ENCODE measurements at places on chromosomes 1 and 21. TPM values are rescaled to one million over a fixed set of nuclear protein-coding genes. Genes with fewer than 3 reads are reported as not detected.

The EPHB2 gene
- polyA plus RNA-seq, result 5.6 TPM

The CNIH3 gene
- polyA plus RNA-seq, result not detected

GRCh38 chr1:97632075-97632474 is 288.8 kb downstream of the DPYD start:
- DNase-seq, result no peak

The DNAJC6 gene
- polyA plus RNA-seq, result not detected

- DNase-seq, result no peak
Observed at GRCh38 chr21:43031121-43031619, 44.5 kb downstream of the CBS start.

The SH3D21 gene
- not detected for polyA plus RNA-seq

GRCh38 chr21:29175408-29176134 is 45.1 kb downstream of the MAP3K7CL start:
- DNase-seq, result no peak

GRCh38 chr1:168312718-168313604 is 32.3 kb downstream of the TBX19 start:
- DNase-seq, result no peak

- peak; percentile 68 for DNase-seq
Observed at GRCh38 chr1:203038891-203039608, 12.8 kb downstream of the PPFIA4 start.

The GPR161 gene
- polyA plus RNA-seq, result 0.32 TPM

DNA sequence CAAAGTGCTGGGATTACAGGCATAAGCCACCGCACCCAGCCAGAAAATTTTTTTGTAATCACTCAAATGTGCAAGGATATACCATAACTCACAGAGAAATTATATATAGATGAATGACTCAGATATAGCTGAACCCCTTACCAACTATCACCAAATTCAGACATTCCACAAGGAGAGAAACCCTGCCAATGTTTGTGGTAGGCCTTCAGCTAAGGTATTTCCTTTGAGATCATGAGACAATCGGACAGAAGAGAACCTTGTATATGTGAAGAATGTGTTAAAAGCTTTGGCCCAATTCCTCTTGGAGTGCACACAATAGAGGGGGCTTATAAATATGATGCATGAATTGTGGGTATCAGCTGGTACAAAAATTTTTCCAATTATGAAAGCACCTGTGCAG is 50.7 kb downstream of the ZNF684 start:
- no peak for DNase-seq

DNA sequence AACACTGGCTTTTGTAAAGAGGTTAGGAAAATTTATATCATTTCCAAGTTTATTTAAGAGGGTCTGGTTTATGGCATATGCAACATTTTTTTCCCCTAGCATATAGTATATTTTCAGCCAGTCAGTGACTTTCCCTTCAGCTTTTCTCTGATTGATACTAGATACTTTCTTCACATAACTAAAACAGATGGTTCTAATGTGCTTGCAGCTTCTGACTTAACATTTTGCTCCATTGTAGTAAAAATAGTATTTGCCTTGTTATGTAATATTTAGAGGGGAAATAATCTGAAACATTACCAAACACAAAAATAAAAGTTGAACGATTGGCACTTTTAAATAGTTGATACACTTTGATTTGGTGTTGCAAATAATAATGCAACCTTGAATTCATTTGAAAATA is 191.7 kb downstream of the GPR52 start:
- DNase-seq, result no peak

- no peak for DNase-seq
Observed at GRCh38 chr1:218414060-218414728, 69.1 kb downstream of the TGFB2 start.

- no peak for DNase-seq
Observed at GRCh38 chr1:32151319-32151787, 28.1 kb upstream of the TXLNA start.

The SPRR1A gene
- polyA plus RNA-seq, result not detected

DNA sequence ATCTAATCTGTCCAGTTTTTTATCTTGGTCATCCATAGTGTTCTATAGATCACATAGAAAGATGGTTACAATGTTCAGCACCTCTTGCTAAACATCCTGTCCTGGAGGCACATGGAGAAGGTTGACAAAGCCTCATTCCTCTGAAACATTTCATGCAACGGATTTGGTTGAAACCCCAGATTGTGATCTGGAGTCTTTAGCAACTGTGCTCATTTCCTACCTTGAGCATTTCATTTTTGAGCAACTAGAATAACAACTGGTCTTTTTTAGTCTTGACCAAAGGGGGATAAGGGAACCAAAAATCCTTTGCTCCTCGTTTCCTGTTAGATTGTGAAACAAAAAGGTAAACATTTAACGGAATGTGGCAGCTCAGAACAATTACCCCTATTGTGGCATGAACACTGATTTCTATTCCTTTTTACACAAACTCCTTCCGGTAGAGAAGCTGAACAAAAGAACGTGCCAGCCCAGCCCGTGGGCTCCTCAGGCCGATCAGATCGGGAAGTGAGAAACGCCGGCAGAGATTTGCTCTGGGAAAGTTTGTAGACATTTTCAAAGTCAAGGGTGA is 94.7 kb upstream of the ERRFI1 start:
- DNase-seq, result no peak

DNA sequence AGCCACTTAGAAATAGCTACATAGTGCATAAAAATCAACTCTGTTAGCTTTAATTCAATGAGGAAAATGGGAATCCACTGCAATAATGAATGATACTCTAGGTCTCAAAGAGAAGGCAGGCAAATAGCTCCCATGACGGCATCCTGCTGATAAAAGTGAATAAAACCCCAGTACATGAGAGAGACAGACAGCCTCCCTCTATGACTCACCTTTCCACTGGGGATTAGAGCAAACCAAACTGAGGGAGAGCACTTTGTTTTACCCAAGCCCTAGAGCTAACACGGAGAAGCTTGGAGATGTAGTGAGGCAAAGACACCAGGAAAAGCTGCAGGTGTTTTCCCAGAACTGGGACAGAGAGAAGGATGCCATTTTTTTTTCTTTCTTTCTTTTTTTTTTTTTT is 621.9 kb downstream of the LRRIQ3 start:
- DNase-seq, result no peak

DNA sequence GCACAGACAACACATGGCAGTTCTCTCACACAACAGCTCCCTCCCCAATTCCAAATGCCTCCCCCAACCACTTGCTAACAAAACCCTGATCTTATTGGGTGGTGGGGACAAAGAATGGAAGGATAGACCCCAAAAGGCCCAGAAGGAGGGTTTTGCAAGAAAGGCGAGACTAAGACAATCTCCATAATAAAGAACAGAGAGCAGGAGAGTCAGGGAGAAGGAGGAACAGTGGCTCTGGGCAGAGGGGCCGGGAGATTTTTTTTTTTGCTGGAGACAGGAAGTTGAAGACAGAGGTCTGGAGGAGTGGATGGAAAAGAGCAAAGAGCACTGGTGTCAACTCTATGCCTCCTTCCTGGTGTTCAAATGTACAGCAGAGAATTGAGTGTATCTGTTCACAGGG is 6.5 kb upstream of the C1QA start:
- no peak for DNase-seq

GRCh38 chr1:193321242-193321840 is 134.9 kb upstream of the B3GALT2 start:
- DNase-seq, result no peak

DNA sequence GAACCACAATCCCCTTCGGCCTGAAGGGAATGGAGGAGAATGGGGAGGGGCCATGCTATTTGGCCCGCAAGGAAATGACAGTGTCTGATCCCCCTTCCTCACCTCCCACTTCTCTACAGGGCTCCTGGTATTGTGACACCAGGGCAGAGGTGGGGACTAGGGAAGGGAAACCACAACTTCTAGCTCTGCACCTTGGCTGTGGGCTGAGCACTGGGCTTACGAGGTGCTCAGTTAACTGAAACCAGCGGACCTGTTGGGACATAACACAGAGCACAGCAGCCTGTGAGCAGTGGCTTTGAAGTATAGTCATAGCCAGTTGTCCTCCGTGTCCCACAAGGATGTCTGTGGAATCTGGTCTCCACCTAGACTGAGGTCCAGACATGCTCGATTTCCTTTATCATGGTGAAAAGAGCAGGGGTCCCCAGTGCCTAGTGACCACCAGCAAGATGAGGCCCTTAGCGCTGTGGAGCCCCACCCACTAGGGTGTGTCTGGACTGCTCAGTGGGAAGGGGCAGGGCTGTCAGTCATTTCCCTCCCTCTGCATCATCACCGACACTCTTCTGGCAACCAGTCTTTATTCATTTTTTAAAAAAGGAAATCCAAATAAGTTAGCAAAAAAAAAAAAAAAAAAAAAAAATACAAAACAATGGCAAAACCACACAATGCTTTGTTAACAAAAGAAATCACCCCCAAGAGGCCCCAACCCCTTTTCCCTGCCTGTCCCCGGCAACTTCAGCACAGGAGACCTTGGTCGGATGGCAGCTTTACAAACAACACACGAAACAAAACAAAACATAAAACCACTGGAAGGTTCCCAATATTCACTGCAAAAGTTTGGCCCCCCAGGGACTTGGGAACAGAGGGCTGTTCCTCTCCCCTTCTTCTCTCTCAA is 3.0 kb downstream of the MYOG start:
- DNase-seq, result no peak

The NASP gene
- polyA plus RNA-seq, result 27.5 TPM

The MAP3K7CL gene
- 14.6 TPM for polyA plus RNA-seq

DNA sequence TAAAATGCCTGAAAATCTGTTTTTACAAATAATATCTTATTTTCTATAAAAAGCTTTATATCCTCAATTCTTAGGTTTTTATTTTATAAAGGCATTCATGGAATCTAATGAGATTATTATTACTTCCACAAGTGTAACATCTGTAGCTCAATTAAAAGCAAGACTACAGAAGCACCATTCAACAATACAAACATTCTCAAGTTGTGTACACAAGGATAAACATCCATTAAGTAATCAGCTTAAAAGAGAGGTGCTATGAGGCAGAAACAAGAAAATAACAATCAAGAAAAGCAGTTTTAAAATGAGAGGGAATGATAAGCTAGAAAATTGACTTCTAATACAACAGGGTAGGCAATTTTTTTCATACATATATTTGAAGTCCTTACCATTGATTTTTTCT is 326.1 kb downstream of the MRPL39 start:
- no peak for DNase-seq

The OVAAL gene
- polyA plus RNA-seq, result not detected

GRCh38 chr1:29415156-29415830 is 179.0 kb downstream of the PTPRU start:
- DNase-seq, result no peak

GRCh38 chr1:22416555-22417454 is 34.8 kb upstream of the ZBTB40 start:
- peak; percentile 29 for DNase-seq

GRCh38 chr1:170498876-170499275 is 33.1 kb upstream of the GORAB start:
- no peak for DNase-seq

GRCh38 chr1:42844592-42845140 is 1.7 kb upstream of the ZNF691 start:
- DNase-seq, result peak; percentile 3

The GJC2 gene
- not detected for polyA plus RNA-seq

GRCh38 chr1:67734323-67734690 is 49.3 kb downstream of the GADD45A start:
- no peak for DNase-seq

DNA sequence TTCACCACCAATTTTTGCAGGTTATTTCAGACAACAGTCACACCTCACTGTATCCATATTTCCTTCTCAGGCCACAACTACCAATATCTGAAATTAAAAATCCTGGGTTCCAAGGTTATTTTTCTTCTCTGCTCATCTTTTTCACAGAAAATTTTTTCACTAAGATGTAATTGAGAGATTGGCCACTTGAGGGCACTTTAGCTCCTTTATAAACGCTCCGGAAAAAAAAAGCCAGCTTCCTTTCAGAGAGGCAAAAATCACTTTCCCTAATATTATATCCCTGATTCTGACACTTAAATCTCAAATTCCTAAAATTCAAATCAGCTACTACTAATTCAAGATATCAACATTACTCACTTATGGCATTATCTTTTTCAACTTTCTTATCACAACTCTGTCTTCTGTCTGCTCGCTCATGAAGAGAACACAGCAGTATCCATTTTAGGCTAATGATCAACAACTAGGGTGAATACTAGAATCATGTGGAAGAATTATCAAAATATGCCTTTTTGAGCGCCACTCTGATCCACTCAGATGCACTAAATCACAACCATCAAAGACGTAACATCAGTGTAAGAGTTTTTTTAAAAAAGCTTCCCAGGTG is 101.4 kb upstream of the RGS1 start:
- peak; percentile 27 for DNase-seq

- DNase-seq, result no peak
Observed at GRCh38 chr1:78369546-78369945, 121.2 kb upstream of the PTGFR start.

DNA sequence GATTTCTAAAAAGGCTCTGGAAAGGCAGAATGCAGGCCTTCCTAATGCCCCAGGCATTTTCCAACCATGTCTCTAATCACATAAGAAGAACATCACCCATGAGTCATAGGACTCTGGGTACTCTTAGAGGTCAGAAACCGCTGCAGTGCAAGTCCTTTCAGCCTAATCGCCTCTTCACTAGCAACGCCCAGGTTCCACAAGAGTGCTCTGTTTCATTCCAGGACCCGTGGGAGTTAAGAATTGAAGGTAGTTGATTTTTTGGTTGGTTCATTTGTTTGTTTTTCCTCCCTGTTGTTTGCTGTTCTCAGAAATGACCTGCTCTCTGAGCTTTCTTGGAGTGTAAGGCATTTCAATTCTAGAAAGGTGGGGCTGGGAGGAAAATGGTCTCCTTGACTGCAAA is 123.2 kb downstream of the NR5A2 start:
- no peak for DNase-seq

The CYP4A11 gene
- polyA plus RNA-seq, result not detected

The RRP1B gene
- polyA plus RNA-seq, result 4.5 TPM

The YOD1 gene
- 1.7 TPM for polyA plus RNA-seq

- DNase-seq, result no peak
Observed at GRCh38 chr1:23597635-23598388, 38.5 kb upstream of the ID3 start.

DNA sequence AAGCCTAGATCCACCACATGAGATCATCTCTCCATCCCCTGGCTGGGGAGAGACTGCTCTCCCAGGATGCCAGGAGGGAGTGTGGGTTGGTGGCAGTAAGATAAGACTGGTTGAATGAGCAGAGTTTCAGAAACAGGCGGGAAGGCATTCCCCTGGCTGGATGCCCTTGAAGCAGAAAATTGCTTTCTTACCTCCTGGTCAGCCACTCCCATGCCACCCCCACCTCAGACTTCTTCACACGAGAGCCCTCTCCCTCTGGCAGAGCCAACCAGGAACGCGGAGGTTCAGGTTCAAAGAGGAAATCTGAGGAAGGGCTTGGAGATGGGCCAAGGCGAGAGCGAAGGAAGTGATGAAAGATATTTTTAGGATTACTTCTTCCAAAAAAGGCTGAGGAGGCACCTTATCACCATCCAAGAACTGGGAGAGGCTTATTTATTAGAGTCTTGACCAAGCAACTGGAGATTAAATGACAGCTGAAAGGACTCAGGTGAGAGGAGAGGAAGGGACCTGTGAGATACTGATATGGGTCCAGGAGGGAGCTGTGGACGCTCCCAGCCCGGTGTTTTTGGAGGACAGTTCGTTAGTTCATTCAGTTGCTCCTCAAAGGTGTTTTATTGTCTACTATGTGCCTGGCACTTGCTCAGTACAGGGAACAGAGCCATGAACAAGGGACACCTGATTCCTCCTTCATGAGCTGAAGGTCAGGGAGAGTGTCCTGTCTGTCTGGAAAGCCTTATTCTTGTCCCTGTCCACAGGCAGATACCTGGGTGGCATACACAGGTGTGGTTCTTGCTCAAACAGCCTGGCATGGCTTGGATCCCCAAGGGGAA is 18.9 kb upstream of the SLC26A9 start:
- DNase-seq, result peak; percentile 31

Data from CD14-positive monocyte (primary cell).